ENCODE measurements at places on chromosomes 12 and 14. TPM values are rescaled to one million over a fixed set of nuclear protein-coding genes. Genes with fewer than 3 reads are reported as not detected.

TAMALIN gene
- not detected for total RNA-seq

DNA sequence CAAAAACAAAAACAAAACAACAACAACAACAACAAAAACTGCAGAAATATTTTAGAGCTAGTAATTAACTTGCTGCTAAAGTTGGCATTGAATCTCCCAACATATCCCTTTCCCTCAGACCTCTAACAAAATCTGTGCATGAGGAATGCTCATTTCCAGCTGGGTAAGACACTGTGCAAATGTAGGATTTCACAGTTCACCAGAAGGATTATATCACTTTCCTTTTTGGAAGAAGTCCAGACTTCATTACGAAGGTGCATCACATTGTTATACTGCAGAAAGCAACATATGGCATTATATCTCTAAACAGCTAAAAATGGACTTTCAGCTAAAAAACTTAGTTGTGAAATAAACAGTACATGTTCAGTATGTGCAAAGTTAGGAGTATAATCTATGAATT lies 341.8 kb downstream of the FSCB start:
- no peak for DNase-seq

PSME2 gene
- 202 TPM for total RNA-seq

CCNB1IP1 gene
- 79.1 TPM for total RNA-seq

- no peak for DNase-seq
These were observed 23.4 kb downstream of the ALDH1L2 start for GRCh38 chr12:105060715-105061378.

GRCh38 chr12:47725893-47726292 lies 603 bp upstream of the ENDOU start:
- no peak for DNase-seq

CRIP2 gene
- total RNA-seq, result 245 TPM

GRCh38 chr14:64979336-64980074 lies 7.2 kb upstream of the FNTB start:
- no peak for DNase-seq

ACOT6 gene
- total RNA-seq, result not detected

DNA sequence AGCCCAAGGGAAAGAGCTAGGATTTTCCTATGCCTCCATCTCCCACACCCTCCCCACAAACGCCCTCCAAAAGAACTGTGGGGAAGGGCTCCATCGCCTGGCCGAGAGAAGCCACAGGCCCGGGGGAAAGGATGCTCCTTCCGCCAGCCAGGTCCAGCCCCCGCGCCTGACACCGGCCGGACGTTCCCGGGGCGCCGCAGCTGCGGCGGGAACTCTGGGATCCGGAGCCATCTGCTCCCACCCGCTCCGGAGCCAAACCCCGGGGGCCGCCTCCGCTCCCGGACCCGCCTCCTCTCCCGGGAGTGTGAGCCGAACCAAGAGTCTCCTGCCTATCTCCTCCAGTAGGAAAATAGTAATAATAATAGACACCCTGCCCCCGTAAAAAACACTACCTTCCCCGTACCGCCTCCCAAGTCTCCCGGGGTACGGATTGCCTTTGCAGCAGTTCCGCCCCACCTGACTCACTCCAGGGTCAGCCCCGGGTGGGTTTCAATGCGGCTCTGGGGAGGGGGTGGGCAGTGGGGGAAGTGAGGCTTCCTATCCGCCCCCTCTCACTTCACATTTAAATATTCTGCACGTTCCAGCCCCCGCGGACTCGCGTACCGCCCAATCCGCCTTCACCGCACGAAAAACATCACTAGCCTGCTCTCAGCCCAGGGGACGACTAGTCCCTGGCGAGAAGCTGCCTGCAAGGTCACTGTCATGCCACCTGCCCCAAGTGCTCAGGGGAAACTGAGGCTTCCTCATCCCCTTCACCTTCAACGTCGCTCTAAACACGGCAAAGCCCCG lies 2.4 kb downstream of the AGAP2 start:
- peak; percentile 28 for DNase-seq

SOAT2 gene
- not detected for total RNA-seq

DNAAF2 gene
- 11.0 TPM for total RNA-seq

DNA sequence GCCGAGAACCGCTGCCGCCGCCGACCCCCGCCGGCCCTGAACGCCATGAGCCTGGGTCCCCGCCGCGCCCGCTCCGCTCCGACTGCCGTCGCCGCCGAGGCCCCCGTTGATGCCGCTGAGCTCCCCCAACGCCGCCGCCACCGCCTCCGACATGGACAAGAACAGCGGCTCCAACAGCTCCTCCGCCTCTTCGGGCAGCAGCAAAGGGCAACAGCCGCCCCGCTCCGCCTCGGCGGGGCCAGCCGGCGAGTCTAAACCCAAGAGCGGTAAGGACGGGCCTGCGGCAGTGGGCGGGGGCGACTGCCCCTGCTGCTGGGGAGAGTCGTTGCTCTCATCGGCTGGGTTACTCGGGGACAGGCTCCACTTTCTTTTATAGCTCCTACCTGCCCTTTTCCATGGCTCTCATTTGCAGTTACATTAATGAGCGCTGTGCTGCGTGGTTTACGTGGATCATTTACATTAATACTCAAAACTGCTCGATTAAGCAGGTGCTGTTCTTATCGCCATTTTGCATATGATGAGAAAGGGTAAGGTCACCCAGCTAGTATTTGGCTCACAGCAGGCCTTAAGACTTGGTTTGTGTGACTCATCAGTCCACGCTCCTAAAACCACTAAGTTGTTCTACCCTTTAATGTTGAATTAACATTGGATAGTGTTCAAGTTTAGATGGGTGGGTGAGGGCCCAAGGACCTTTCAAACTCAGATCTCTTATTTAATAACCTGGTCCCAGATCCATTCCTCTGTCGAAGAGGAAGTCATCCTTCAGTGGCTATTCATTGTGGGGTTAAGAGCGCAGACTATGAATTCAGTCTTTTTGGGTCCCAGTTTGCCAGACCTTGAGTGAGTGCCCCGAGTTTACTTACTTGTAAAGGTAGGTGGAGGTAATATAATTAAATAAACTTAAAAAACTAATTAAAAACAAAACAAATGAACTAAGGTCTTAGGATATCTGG lies 823 bp downstream of the RNF10 start:
- peak; percentile 39 for DNase-seq

- no peak for DNase-seq
These were observed 1.5 kb downstream of the PDZRN4 start for GRCh38 chr12:41189395-41190251.

INSM2 gene
- not detected for total RNA-seq

DNA sequence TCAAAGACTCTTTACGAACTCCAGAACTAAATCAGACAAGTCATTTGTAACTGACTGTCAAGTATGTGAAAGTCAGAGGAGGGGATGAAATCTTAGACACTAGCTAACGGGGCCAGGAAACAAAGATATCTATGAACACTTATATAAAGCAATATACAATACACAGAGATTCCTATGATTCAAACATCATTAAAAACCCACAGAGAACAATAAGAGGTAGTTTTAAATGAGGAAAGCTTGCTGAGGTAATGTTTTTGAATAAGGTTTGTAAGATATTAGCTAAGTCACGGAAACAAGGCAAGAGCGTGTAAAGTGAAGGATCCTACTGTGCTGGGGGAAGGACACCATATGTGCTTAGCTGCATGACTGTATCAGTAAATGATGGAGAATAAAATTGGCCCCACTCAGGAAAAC lies 36.7 kb downstream of the SAV1 start:
- DNase-seq, result no peak

EMP1 gene
- total RNA-seq, result 7.8 TPM

GRCh38 chr14:45140661-45141187 lies 5.0 kb downstream of the FANCM start:
- no peak for DNase-seq

MMP17 gene
- total RNA-seq, result 1.0 TPM

Data from Caki2 (cell line).